ENCODE measurements at places on chromosomes 12 and 14. TPM values are rescaled to one million over a fixed set of nuclear protein-coding genes. Genes with fewer than 3 reads are reported as not detected.
A peak's percentile ranks its signal among the peaks of the same experiment; 100 is the strongest.

DNA sequence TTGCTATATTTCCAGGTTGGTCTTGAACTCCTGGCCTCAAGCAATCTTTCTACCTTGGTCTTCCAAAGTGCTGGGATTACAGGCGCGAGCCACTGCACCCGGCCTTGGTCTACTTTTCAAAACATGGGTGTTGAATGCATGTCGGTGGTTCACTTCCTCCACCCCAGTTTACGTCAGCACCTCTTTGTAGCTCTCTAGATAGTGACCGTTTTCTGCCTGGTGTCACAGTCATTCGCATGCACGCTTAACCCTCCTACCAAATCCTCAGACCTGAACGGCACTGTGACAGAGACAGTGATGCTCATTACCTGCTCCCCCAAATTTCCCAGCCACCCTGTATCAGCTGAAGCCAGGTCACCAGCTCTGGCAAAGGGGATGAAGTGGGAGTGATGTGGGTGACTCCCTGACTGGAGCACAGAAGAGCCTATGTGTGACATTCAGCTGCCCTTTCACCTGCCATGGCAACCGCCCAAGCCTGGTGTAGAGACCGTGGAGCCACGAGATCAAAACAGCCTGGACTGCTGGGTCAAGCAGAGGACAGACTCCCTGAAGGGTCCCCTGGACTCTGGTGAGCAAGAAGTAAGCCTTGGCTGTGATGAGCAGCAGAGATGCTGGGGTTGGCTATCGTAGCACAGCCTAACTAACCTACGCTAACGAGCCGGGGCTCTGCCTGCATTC lies 66.2 kb upstream of the GPR68 start:
- DNase-seq, result no peak

GRCh38 chr14:90644882-90645281 lies 171.3 kb downstream of the TTC7B start:
- DNase-seq, result no peak

Gene TOX4
- 89.9 TPM for total RNA-seq

Gene A2ML1
- not detected for total RNA-seq

DNA sequence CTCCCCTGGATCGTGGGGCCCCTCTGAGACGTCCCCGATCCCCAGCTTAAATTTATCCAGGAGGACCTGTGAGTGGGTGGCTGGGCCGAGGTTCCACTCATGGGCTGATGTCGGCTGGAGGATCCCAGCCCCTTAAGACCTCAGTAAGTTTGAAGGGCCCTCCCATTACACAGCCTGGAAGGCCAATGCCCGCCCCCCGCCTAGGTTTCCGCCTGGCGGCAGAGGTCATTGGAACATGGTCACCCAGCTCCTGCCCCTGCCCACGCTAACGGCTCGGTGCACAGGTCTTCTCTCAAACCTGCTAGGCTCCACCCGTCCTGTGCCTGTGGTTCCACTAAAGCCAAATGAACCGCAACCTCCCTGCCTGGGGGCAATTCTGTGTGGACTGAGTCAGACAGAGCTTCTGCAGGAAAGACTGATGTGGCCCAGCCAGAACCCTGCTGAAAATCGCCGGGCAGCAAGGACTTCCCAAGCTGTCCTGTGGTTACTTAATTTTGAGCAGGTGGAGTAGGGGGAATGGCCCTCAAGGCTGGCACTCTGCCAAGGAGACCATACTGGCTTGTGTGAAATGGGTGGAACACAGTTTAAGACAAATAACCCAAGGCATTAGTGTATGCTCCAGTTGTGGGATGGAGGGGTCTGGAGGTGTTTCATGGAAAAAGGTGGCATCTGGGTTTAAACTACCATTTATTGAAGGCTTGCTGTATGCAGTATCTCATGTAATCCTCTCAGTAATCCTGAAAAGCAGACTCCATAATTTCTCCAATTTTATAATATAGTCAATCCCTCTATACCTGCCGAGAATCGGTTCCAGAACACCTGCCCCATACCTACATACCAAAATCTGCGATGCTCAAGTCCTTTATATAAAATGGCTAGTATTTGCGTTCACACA lies 903 bp upstream of the NT5DC3 start:
- peak; percentile 94 for DNase-seq

- no peak for DNase-seq
These were observed 1180.6 kb downstream of the VRK1 start for GRCh38 chr14:97977651-97978261.

Gene TAS2R7
- not detected for total RNA-seq

Gene CELA1
- total RNA-seq, result not detected

Gene FGF6
- not detected for total RNA-seq

Gene NTN4
- total RNA-seq, result 91.7 TPM

DNA sequence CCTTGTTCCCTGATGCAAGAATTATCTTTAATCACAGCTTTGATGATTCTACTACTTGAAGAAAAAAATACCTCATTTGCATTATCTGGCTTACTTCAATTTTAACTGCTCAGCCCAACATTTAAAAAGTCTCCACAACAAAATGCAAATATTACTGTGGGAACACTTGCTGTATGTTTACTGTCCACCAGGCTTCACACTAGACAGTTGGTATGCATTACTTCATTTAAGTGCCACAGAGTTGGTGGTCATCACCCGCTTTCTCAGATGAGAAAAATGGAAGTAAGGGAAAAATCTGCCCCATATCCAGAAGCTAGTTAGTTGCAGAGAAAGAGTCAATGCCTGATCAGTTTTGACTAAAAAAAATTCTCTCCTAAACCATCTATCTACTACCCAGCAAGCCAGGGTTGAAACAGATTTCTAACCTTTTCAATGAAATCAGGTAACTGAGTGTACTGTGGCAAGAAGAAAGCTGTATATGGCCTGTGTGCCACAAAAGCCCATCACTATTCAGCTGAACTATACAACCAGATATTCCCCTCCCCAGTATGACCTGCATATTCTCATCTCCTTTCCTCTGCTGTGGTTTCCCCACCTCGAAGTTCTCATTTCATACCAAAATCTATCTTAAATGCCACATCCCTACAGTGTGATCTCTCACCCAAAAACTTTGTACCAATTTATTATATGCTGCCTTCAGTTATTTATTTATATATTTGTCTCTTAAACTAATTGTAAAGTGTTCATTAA lies 90.3 kb downstream of the ATP2B1 start:
- DNase-seq, result no peak

- peak; percentile 55 for DNase-seq
These were observed 10.2 kb downstream of the TPCN1 start for GRCh38 chr12:113231235-113232088.

DNA sequence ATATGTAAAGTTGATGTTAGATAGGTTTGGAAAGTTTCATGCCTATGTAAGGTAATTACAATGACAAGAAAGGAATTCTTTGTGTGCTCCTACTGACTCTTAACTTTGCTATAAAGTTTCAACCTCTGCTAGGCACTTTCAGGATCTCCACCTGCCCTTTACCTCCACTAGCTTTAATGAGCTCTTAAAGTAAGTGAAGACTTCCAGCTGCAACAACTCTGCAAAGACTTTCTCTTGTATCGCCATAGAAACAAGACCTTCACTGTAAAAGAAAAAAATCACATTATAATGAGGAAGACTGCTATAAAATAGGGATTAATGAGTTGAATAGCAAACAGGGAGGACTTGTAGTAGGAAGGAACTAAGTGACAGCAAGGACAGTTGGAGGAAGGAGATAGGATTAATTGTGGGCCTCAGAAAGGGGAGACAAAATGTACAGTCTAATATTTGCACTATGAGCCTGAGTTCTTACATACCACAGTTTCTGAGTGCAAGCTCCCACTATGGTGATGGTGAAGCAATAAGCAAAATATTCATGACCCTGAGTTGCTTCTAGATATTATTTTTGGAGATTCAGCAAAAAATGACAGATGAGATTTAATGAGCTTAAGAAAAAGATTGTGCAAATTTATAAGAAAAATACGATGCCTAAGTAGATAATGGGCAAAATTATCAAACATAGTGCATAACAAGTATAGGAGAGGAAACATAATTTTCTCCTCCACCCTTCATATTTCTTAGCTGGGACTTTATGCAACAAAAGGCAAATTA lies 66.7 kb downstream of the DHRS2 start:
- no peak for DNase-seq
